Spinal cord (tissue), 10 donors: ENCODE measurements at places on chromosomes 3 and 15.

DNA sequence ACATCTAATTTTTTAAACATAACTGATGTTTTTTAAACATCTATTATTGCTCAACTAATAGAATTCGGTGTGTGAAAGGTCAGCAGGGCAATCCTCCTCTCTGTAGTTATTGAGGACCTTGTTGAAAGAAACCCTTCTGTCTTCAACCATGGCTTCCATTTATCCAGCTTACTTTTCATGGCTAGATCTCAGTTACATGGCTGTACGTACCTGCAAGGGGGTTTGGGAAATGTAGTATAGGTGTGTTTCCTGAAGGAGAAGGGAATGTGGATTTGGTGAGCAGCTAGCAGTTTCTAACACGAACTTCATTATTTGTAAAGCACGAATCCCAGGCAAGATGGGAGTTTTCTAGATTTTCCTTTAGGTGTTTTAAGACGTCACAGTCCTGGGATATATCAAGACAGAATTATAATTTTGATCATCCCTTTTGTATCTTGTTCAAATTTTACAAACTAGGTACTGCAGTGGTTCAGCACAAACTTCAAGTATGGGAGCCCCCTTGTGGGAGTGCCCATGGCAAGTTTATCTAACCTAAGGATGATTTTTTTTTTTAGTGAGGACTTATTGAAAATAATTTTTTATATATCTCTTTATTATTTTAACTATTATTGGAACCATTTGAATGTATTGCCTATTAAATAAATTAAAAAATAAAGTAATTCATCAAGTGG lies 41.6 kb downstream of the FBXL2 start:
- DNase-seq: no peak

DNA sequence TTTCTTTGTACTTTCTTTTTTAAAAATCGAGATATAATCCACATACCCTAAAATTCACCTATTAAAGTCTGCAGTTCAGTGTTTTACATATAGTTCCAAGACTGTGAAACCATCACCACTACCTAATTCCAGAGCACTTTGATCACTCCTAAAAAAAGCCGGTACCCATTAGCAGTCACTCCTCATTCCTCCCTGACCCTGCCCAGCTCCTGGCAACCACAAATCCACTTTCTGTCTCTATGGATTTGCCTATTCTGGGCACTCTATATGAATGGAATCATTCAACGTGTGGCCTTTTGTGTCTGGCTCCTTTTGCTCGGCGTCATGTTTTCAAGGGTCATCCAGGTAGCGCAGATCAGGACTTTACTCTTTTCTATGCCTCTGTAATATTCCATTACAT lies 17.3 kb downstream of the TRPM1 start:
- no peak for DNase-seq

- DNase-seq: no peak
These were observed 40.9 kb downstream of the C2CD4A start for GRCh38 chr15:62107571-62108121.

- DNase-seq: no peak
These were observed 96.7 kb upstream of the UMPS start for GRCh38 chr3:124633524-124633923.

DNA sequence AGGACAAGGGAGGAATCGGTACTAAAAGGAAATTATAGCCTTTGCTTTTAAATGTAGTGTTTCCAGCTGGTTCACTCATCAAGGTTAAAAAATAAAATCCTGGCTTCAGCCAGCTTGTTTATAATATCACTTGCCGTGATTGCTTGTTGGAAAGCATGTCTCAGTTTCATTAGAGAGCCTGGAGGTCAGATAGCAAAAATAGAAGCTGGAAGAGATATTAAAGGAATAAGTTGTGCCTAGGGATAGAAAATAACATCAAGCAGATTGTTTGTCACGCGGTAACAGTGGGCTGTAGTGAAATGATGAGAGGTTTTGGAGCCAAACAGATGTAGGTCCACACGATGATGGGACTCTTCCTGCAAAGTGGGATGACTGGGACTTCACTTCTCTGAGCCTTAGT lies 17.7 kb upstream of the SLMAP start:
- peak; percentile 15 for DNase-seq

DNA sequence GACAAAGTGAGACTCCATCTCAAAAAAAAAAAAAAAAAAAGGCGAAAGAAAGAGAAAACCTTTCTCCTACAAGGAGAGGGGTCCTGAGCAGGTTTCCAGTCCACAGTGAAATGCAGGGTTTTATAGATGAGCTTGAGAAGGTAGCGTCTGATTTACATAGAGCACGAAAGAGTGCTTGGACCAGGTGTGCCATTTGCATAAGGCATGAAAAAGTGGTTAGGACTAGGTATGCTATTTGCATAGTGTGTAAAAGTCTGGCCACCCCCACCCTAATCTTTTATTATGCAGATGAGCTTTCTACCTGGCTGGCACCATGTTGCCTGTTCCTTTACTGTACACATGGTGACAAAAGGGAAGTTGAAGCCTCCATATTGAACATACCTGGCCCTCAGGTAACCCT lies 13.6 kb upstream of the RNU6-1 start:
- no peak for DNase-seq

GRCh38 chr3:8482960-8483665 lies 18.5 kb upstream of the LMCD1 start:
- no peak for DNase-seq

GRCh38 chr3:155771126-155771525 lies 26.3 kb upstream of the PLCH1 start:
- DNase-seq: no peak

DNA sequence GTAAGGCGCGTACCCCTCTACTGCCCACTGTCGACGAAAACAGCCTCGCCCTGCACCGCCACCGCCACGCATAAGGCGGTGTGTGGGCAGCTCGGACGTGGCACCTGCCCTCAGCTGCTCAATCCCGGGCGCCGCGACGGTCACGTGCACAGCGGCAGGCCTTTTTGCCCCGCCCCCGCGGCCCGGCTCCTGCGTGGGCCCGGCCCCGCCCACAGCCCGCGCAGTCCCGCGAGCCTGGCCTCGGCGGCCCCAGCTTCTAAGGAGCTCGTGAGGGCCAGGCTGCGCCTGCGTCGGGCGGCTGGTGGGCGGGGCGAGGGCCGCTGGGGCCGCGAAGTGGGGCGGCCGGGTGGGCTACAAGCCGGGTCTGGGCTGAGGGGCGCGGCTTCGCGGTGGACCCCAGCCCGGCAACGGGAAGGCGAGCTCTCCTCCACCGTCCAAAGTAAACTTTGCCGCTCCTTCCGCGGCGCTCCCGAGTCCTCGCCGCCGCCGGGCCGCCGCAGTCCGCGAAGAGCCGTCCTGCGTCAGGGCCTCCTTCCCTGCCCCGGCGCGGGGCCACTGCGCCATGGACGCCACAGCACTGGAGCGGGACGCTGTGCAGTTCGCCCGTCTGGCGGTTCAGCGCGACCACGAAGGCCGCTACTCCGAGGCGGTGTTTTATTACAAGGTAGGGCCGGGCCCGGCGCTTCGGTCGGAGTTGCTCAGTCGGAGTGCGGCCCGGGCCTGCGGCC lies at the start of gene CAPN7:
TSS of gene CAPN7 (plus strand) at position 313 of the 728 bp plus-strand sequence. CDS start at position 563, 250 bp downstream.
- peak; percentile 98 for DNase-seq

- DNase-seq: no peak
These were observed 262.1 kb upstream of the TBL1XR1 start for GRCh38 chr3:177459401-177459800.

DNA sequence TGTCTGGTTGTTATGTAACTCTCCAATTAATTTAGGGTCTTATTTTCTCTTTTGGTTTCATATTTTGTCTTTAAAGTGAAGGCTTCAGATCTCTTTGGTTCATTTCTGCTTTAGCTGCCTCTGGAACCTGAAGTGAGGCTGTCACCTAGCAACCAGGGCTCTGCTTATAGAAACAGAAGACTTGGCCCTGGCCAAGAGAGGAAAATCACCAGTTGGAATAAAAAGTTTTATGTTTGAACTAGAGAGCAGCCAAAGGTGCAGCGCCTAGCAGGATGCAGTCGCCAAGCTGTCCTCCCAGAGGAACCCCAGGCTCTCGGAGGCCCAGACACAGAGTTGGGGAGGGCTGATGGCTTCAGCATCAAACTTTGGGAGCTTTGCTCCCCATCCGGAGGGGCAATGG lies 41.1 kb downstream of the LYZL4 start:
- peak; percentile 45 for DNase-seq

DNA sequence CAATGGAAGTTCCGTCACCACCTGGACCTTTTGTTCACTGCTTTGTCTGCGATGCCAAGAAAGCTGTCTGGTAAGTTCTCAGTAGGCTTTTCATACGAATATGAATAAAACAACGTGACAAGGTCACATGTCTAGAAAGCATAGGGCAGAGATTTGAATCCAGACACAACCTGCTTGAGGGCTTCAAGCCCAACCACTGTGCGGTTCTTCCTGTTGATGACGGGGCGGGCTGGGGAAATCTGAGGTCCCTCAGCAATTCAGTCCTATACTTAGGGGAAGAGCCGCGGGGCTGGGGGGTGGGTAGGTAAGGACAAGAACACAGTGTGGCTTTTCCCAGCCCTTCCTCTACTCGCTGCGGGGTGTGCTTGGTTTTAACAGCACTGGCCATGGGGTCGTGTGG lies 32.4 kb upstream of the SMAD3 start:
- no peak for DNase-seq

DNA sequence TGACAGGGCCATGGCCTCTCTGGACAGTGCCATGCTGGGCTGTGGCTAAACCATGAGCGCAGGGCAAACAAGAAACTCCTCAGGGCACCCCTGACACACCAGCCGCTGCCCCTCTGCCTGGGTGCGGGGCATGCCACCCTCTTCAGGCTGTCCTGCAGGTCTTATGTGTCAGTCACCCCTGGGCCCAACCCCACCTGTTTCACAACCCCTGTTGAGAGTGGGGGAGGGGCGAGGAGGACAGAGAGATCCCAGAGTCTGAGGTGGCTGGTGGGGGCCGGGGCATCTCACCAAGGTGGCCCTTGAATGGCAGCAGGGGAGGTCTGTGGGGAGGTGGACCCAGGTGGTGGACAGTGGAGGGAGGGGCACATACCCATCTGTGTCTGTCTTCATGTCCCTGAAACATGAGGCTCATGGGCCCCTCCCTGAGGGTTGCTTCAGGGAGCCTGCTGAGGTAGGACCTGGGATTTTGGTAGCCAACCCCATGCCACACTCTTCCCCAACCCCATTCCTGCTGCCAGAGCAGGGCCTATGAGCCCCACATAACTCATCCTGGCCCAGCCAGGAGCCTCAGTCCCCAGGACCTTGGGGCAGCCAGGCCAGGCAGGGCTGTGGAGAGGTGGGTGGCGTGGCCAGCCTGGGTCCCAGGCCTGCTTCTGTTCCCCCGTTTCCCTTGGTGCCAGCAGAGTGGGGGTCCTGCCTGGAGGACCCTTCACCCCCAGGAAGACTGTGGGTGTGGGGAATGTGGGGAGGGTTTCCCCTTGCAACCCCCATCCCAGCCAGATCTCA lies 1.7 kb upstream of the STAB1 start:
- no peak for DNase-seq

- peak; percentile 36 for DNase-seq
These were observed 82.6 kb upstream of the ATP11B start for GRCh38 chr3:182710557-182711157.

GRCh38 chr15:68150187-68150586 lies 54.9 kb downstream of the CALML4 start:
- no peak for DNase-seq

GRCh38 chr3:33007776-33008175 lies 56.3 kb downstream of the CCR4 start:
- DNase-seq: no peak

- DNase-seq: no peak
These were observed 513 bp downstream of the CLASP2 start for GRCh38 chr3:33717616-33717865.

DNA sequence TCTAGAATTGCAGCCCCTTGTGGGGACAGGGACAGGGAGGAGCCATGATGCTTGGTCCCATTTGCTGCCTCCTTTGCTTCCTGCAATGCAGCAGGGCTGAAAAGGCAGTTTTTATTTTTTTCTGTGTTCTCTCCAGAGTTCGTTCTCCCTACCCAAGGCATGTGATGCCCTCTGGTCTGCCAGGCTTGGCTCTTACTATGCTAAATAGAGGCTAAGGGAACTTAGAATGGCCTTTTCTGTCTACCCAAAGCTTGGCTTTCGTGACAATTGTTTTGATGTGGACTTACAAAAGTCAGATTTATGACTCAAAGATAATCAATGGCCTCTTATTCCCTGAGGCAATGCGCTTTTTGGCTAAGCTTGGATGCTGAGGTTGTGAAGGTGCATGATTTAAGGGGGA lies 293.3 kb upstream of the TBL1XR1 start:
- DNase-seq: no peak

GRCh38 chr3:178246004-178246403 lies 290.2 kb upstream of the KCNMB2 start:
- no peak for DNase-seq

- no peak for DNase-seq
These were observed 181.4 kb downstream of the OPA1 start for GRCh38 chr3:193774272-193774915.

- no peak for DNase-seq
These were observed 334.4 kb upstream of the THBS1 start for GRCh38 chr15:39246523-39246922.

DNA sequence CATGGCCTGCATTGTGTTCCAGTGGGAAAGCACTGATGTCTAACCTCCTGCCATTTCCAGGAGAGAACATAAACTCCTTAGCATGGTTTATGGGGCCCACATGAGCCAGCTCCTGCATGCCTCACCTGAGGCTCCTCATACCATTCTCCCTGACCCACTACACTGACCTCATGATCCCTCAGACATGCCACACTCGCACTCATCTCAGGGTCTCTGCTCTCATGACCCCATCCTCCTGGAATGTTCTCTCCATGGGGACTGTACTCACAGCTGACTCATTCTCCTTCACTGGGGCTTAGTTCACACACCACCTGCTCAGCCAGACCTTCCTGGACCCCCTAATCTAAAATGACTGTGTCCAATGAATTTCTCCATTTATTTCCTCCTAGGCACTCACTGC lies 4.0 kb upstream of the LMCD1 start:
- DNase-seq: no peak

DNA sequence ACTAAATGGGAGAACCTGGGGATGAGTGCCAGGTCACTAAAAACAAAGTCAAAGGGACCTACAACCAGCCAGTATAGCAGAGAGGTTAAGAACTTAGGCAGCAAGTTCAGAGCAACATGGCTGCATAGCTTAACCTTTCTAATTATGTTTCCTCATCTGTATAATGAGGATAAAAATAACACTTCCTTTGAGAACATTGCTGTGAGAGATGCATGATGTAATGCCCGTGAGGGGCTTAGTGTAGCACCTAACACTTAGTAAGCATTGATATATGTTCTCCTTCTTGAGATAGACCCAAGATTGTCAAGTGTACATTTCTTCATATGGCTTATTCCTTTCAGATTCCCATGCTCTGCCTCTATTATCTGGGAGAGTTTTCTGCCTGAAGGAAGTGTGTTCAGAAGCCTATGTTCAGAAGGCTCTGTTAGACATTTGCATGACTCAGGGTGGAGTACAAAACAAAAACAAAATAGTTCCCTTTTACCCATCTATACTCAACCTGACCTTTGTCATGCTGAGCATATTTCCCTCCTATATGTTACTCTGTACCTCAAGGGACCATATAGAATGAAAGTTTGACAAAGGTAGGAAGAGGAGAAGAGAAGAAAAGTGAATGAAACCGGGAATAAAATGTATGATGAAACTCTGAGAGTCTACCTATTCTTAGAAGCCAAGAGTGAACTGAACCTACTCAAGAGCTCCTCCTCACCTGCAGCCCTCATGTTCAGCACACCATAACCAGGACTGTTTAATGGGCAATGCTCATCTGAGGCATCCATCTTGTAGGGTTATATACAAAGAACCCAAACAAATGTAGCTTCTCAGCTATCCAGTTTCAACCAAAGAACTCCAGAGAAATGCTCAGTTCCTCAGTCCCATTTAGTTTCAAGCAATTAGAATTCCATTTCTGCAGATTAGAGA lies 70.7 kb upstream of the KCNMB2 start:
- DNase-seq: no peak
